ENCODE measurements at places on chromosomes 7 and 10. TPM values are rescaled to one million over a fixed set of nuclear protein-coding genes. Genes with fewer than 3 reads are reported as not detected.

Gene RADIL
- 0.50 TPM for total RNA-seq

Gene FAM171A1
- 12.1 TPM for total RNA-seq

Gene KCNH2
- total RNA-seq, result 4.4 TPM

Gene PNLIPRP2
- total RNA-seq, result not detected

Gene GRM8
- not detected for total RNA-seq

Gene STRIP2
- 14.8 TPM for total RNA-seq

Gene COBL
- under 0.01 TPM for total RNA-seq

Gene TAS2R3
- 0.44 TPM for total RNA-seq

Gene FAM237B
- total RNA-seq, result 0.22 TPM

Gene CLRN3
- total RNA-seq, result not detected

Gene TLX1
- not detected for total RNA-seq

Gene TYW1B
- 2.5 TPM for total RNA-seq

Gene LRIT1
- not detected for total RNA-seq

Gene ASB10
- total RNA-seq, result not detected

Gene TMEM176B
- total RNA-seq, result not detected

Gene HMX3
- not detected for total RNA-seq

Gene SP4
- 5.1 TPM for total RNA-seq

Gene HUS1
- total RNA-seq, result 28.6 TPM

Gene KNDC1
- 3.2 TPM for total RNA-seq

Gene CTNNA3
- total RNA-seq, result not detected

Gene GIMAP6
- total RNA-seq, result 0.25 TPM

Gene OR9A2
- not detected for total RNA-seq

Gene GET4
- 34.0 TPM for total RNA-seq

Gene MXI1
- total RNA-seq, result 9.1 TPM

Gene STK31
- total RNA-seq, result not detected

Gene CHAT
- total RNA-seq, result not detected

Gene SPDYE5
- 0.12 TPM for total RNA-seq

Gene SYNPO2L
- total RNA-seq, result under 0.01 TPM

Gene LBX1
- total RNA-seq, result not detected

Gene VAX1
- not detected for total RNA-seq

Measured in uterine smooth muscle cell (primary cell).